ENCODE measurements at places on chromosomes 11 and 22.

DNA sequence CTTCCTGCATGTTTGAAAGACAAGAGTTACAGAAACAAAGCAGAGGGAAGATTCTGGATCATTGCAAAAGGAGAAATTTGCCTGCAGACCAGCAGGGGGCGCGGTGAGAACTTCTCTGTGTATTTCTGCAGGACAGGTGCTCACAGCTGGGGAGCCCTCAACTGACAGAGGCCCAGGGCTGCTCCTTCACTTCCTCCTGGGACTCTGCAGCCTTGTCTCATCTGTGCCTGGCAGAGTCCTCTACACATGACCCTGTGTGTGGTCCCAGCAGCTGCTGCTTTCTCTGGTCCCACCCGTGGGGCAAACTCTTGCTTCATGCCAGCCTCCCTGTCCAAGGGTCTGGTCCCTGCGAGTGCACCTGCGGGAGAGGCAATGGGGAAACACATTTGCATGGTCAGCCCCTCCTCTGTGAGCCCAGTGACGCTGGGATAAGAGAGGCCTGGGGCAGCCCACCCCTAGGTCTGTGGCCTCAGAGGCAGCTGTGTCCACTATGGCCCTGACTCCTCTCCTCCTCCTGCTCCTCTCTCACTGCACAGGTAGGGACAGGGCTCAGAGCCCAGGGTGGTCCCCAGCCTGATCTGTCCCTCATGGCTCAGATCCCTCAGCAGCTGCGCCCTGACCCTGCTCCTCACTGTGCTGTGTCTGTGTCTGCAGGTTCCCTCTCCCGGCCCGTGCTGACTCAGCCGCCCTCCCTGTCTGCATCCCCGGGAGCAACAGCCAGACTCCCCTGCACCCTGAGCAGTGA, 43.2 kb upstream of the VPREB1 start:
- no peak for DNase-seq

GRCh38 chr11:1770061-1770460, 6.3 kb upstream of the CTSD start:
- DNase-seq: no peak

DNA sequence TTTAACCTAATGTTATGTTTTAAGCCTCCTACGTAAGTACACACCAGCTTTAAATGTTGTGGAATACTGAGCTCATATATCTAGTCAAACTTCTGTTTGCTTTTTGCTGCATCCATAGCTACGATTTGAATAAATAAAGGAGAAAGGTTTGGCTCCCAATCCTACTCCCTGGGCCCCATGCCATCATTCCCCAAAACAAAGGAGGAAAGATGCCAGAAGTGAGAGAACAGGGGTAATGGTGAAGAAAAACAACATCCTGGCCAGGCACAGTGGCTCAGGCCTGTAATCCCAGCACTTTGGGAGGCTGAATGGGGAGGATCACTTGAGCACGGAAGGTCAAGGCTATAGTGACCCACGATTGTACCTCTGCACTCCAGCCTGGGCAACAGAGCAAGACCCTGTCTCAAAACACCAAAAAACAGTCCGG, 26.5 kb downstream of the SCGB1A1 start:
- no peak for DNase-seq

DNA sequence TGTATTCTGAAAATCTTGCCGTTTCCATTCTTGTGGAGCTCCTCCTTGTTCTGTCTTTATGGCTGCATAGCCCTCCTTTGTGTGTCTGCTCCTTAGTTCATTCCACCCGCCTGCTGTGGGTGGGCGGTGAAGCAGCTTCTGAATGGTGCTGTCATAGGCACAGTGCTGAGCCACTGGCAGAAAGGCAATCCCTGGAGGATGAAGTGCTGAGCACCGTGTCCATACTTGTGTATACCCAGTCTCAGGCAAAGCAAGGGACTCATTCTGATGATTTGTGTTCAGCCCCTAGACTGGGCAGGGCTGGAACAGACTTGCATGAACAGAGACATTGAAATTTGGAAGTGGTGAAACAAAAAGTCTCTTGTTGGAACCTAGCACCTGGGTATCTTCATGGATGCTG, 134.9 kb downstream of the MYO18B start:
- no peak for DNase-seq

DNA sequence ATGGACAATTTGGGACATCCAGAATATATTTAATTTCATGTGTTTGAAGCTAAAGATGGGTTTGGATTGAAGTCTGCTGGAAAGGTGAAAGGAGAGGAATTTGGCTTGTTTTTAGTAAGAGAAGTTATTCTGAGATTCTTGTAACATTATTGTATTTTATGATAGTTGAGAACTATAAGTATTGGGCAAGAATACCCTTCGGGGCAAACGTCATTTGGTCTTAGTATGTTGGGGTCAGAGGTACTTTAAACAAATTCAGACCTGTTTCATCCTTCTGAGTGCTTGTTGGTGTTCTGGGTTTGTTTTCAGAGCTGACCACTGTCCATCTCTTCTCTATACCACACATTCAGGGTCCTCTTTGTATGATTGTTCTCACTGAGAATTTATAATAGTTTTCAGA, 19.5 kb downstream of the PANX1 start:
- no peak for DNase-seq
